Left ventricle myocardium inferior (tissue), 1 donor: ENCODE measurements at places on chromosomes 3 and 15. TPM values are rescaled to one million over a fixed set of nuclear protein-coding genes. Genes with fewer than 3 reads are reported as not detected.

The MYH15 gene
- total RNA-seq = 0.22 TPM

The GREM1 gene
- total RNA-seq = 0.49 TPM

The MASP1 gene
- total RNA-seq = 214 TPM

GRCh38 chr15:24954783-24955530, at the start of the genes SNRPN and SNURF:
Gene SNRPN, plus strand, starts transcription at chr15:24954987. Its CDS starts 19,467 bp downstream, at chr15:24974454.
Gene SNURF, plus strand, starts transcription at chr15:24954987. Its CDS starts 62 bp downstream, at chr15:24955049.
- peak; percentile 80 for DNase-seq

DNA sequence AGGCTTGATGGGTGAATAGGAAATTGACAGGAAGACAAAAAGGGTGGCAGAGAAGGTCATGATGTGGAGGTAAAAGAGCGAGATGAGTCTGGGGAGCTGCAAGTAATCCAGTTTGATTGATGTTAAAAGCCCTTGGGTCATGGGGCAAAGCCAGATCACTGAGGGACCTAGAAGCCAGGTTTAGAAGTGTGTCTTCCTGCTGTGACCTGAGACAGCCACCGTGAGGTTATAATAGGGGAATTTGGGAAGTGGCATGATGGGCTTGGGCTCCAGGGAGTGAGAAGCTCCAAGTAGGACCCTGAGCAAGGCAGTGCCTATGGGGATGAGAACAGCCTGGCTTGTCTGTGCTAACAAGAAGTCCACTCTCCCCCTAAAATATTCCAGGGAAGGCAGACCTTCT, 298.5 kb downstream of the RPLP1 start:
- DNase-seq = no peak

- no peak for DNase-seq
Measured at GRCh38 chr15:60469893-60470641, 8.9 kb downstream of the ICE2 start.

GRCh38 chr3:157078131-157078810, 81.7 kb downstream of the CCNL1 start:
- no peak for DNase-seq

DNA sequence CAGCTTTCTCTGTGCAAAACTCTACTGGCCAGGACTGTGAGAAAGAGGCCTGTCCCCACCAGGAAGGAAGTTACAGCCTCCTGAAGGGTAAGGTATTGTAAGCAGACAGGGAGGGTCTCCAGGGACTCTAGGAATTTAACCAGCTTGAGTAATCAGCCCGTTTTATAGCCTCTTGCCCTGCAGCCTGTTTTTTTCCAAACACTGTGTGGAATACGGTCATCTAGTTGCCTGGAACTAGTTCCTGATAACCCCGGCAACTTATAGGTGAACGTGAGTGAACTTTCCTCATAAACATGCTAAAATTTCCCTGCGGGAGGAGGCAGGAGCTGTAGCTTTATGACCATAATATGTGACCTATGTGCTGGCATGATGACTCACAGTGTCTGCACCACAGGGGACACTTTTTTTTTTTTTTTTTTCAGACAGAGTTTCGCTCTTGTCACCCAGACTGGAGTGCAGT, 60.1 kb upstream of the DAZL start:
- DNase-seq = no peak

DNA sequence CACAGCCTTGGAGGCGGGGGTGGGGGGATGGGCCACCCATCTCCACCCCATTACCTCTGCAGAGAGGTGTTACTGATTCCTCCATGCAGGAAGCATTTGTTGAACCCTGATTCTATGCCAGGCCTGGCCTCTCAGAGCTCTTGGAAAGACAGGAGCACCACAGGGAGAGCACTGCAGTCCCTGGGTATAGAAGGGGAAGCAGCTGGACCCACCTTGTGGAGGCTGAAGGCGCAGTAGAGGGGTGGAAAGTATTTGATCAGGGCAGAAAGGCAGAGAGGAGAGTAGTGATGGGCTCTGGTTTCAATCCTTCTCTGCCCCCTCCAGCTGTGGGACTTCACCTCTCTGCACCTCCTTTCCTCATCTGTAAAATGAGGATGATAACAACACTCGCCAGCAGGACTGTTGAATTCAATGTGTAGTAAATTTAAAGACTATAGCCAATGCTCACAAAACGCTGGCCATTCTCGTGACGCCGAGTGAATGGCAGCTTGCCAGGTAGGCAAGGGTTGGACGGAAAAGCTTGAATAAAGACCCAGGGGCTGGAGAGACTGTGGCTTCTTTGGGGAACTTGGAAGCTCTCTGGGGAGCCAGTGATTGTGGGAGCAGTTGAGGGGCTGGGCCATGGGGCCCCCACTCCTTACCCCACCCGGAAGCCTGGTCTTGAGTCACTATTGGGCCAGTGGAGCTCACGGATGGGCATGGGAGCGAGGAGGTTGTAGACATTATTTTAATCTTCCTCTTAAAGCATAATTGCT, 8.0 kb upstream of the CCDC33 start:
- DNase-seq = no peak
